ENCODE measurements at places on chromosomes 6 and 20. TPM values are rescaled to one million over a fixed set of nuclear protein-coding genes. Genes with fewer than 3 reads are reported as not detected.

GRCh38 chr6:89120371-89120770, 2.5 kb upstream of the SRSF12 start:
- DNase-seq = no peak

- DNase-seq = no peak
These were observed 1.8 kb downstream of the OSER1 start for GRCh38 chr20:44208770-44209169.

- DNase-seq = no peak
These were observed 84.5 kb upstream of the RALGAPA2 start for GRCh38 chr20:20796766-20797440.

TREM2 gene
- not detected for total RNA-seq

PRSS16 gene
- total RNA-seq = 0.81 TPM
